ENCODE measurements at places on chromosomes 1 and 21.
A peak's percentile ranks its signal among the peaks of the same experiment; 100 is the strongest.

DNA sequence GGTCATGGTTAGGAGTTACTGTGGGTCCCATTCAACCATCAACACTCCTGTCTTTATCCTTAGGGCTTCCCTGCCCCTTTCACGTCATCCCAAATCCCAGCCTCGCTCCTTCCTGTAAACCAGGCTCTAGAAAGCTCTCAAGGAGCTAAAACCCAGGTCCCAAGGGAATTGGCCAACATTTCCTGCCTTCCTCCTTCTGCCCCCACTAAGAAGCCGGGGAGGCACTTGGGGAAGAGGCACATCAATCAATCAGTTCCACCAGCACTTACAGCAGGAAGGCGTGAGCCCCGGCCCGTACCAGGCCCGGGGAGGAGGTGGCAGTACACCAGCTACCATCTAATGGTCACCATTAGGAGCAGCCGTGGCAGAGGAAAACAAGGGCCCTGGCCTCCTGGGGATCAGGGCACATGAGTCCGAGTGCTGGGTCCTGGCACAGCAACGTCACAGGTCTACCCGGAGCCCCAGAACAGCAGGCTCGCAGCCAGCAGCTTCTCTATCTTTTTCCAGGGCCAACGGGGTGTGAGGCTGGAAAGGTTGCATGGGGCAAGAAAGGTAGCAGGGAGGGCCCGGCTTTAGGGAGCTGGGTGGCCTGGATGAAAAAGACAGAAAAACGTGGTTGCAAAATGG is 108.6 kb downstream of the CASZ1 start:
- no peak for DNase-seq

DNA sequence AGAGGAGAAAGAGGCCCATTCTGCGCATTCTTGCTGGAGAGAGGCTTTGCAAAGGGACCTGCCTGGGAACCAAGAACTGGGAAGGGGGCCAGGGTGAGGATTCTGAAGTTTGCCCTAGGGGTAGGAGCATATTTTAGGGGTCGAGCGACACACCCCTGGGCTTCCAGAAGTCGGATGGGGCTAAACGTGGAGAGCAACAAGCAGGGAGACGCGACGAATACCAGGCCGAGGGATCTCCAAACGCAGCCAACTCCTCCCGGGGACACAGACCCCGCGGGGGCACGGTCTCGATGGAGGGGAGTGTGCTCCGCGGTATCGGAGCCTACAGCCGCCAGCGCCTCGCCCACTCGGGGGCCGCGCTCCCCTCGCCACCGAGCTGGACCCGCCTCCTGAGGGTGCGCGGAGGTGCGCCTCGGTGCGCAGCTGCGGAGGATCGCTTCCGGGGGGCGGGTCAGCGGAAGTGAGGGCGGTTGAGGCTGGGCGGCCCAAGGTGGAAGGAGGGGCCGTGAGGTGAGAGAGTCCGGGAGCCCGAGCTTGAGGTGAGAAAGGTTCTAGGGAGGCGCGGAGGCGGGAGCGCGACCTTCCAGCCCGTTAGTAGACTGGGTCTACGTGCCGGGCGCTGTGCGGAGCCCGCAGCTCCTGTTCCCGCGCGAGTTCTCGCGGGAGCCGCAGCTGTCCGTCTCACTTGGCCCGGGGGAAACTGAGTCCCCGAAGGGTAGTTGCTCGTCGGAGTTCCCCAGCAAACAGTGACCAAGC is at the start of gene MTFR1L:
Gene MTFR1L (plus strand): TSS at position 464 of the 756 bp plus-strand sequence. CDS start 3,151 bp downstream, outside the sequence.
- peak; percentile 92 for DNase-seq

DNA sequence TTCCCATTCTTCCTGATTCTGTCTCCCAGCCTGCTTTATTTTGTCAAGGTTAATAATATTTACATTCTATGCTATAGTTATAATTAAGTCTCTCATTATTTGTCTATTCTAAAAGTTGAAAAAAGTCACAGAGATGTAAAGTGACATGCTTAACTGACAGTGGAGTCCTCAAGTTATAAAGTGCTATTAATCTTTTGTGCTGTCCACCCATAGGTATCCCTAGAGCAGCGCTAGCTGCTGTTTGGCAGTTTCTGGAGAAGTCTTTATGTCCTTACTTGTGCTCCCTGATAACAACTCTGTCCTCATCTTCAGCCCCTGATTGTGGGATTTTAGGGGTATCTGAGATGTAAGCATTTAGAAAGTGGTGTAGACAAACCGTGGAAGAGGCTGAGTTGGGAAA is 13.1 kb downstream of the BACH1 start:
- no peak for DNase-seq

GRCh38 chr1:44803312-44804095 is 3.3 kb downstream of the PLK3 start:
- no peak for DNase-seq

DNA sequence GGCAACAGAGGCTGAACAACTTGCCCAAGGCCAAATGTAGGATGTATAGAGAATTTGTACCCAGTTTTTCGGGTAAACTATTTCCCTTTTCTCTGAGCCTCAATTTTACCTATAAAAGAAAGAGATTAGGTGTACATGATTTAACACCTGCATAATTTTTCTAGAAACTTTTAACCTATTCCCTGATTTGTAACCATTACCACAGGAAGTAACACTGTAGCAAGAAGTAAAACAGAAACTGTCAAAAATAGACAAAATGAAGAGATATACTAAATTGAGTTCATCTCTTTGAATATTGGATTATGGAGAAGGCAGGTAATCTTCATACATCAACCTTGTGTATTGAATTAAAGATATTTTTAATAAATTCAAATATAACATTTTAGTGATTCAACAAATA is 136.2 kb downstream of the ZC3H11B start:
- no peak for DNase-seq

DNA sequence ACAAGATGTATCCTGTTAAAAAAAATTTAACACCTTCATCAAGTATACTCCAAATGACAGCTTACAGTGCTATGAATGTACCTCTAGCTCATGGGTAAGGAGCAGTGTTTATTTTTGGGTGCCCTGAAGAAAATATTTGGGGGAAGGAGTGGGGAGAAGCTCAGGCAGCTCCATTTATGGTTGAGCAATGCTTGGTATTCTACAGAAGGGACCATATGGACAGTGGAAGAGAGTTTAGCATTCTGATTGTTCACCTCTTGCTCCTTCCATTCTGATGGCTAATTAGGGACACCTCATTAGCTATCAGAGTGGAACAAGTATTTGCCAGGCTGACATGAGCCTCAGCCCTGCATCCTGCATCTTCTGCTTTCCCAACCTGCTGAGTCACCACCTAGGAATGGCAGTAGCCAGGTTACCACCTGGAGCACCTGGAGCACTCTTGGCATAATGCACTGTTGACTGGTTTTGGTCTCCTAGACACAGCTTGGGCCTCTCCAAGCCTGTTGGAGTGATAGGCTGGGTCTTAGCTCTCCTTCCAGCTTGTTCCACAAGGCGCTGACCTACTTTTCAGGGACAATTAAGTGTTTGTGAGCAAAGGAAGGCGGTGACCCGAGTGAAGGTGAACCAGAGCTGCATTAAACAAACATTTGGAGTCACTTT is 62.0 kb upstream of the MACF1 start:
- DNase-seq: no peak

GRCh38 chr1:206035027-206035426 is 11.3 kb upstream of the CTSE start:
- no peak for DNase-seq

DNA sequence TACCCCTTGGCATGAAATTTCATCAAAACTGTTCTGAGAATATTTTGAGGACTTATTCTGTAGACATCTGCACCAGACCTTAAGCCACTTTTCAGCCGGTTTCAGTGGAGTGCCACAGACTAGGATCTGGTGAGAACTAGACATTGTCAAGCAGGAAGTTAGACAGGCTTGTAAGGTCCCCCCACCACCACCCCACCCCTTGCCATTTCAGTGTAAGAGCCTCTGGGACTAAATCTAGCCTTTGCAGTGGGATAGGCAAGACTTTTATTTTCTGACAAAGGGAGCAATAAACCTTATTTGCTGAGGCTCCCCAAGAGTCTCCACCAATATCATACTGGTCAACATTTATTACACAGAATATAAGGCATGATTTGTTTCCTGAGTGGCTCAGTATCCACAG is 77.9 kb upstream of the EXO1 start:
- DNase-seq: no peak

GRCh38 chr1:22174446-22175220 is 31.7 kb upstream of the WNT4 start:
- no peak for DNase-seq

DNA sequence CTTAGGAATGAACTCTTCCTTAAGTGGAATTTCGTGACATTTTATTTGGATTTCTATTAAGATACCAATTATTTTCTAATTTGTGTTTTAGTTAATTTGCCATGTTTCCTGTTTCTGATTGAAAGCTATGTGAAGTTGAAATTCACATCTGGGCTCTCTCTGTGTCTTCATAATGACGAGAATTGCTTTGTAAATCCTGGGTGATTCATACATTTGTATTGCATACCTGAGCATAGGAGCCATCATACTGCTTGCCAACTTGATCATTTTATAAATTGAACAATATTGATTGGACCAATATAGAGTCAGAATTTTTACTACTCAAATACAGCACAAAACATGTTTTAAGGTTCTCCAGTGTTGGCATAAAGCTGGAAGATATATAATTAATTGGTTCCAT is 817.9 kb downstream of the BRINP3 start:
- no peak for DNase-seq

DNA sequence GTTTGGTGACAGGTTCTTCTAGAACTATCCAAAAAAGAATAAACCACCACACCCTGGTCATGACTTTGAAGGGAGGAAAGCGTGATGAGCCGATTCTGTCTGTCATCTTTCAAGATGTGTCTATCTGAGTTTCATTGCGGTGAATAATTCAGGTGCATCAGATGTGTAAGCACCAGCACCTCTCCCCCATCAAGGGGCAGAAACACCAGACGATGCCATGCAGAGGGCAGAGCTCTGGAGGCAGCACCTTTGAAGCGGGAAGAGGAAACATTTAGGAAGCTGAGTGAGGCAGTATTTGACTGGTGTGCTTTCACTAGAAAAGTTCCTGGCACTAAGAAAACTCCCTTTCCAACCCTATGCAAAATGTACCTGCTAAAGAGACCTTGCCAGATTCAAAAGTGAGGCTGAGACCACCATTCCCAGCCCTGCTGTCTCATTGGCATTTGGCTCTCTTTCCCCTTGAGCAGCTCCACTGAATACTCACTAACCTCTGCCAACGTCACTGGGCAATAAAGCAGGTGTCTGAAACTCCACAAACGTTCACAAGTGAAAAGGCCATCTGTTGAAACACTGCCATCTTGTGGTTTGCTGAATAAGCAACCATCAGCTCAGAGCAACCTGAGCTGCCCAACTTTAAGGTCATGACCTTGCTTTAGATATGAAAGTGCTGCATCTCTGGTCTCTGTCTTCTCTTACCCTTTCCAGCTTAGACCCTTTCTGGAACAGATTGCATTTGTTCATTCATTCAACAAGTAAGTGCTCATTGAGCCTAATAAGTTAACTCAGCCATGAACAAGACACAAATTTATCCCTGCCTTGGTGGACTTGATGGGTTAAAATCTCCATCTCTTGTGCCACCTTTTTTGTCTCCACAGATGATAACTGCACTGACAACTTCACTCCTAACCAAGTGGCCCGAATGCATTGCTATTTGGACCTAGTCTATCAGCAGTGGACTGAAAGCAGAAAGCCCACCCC is 228.6 kb downstream of the PAPPA2 start:
- DNase-seq: no peak

- no peak for DNase-seq
Observed at GRCh38 chr1:165851034-165851658, 23.7 kb downstream of the UCK2 start.

- DNase-seq: no peak
Observed at GRCh38 chr1:212236664-212237220, 48.5 kb upstream of the PPP2R5A start.

DNA sequence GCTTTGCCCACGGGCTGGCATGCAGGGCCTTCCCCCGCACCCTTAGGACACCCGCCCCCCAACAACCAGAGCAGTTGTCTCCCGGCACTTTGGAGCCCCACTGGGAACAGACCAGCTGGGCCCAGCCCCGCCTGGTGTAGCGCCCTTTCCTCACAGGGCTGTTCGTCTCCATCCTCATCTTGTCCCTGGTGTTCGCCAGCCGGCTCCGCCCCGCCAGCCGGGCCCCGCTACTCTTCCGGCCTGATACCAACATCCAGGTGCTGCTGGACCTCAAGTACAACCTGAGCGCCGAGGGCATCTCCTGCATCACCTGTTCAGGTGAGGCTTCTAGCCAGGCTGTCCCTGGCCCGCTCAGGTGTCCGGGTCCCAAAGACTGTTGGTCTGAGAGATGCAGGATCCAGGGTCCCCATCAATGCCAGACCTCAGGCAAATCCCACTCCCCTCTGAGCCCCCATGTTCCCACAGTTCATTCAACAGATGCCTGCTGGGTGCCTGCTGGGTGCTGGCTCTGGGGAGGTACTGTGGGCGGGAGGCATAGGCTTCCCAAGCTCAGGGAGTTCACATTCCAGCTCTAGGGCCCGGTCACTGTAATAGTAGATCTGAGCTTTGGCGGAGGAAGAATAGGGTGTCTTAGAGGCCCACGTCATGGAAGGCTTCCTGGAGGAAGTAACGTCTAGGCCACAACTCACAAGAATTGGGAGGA is 41.7 kb downstream of the DISP3 start:
- DNase-seq: peak; percentile 29

DNA sequence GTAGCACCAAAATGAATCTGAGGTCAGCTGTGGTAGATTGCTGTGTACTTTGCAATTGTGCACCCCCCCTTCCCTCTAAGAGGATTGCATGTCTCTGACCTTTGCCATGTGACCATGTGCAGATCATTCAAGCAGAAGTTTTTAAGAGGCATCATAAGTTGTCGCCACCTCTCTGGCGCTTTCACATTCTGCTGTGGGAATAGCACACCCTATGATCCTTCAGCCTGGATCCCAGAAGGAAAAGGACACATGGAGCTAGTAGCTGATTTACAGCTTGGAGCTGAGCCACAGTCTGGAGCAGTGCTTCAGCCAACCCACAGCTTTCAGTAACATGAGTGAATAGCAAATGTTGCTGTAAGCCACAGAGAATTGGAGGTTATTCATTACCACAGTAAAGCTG is 158.5 kb downstream of the TSEN15 start:
- DNase-seq: no peak

DNA sequence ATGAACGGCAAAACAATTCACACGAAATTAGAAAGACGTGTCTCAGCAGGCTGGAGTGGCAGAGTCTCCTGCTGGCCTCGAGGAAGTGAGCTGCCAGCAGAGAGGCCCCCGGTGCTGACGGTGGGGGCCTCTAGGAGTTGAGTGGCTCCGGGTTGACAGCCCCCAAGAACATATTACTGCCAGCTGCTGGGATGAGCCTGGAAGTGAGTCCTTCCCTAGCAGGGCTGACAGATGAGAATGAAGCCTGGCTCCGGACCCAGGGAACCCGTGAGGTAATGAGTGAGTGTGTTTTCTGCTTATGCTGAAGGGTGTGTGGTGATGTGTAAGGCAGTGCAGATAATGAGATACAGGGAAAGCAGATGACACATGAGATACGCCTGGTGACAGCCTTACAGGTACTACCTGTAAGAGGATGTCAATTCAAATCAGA is 23.5 kb upstream of the LRRC47 start:
- DNase-seq: no peak

All from dorsolateral prefrontal cortex (tissue), 122 donors.